Skeletal muscle cell (primary cell): ENCODE measurements at places on chromosomes 6 and 20.

DNA sequence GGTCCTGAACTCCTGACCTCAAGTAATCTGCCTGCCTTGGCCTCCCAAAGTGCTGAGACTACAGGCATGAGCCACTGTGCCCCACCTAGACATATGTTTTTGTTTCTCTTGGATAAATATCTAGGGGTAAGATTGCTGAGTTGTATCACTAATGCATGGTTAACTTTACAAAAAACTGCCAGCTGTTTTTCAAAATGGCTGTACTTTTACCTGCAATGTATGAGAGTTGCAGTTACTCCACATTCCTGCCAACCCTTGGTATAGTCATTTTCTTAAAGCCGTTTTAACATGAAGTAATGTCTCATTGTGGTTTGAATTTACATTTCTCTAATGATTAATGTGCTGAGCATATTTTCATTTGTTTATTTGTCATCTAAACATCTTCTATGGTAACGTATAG lies 289.7 kb downstream of the UTRN start:
- DNase-seq = no peak

DNA sequence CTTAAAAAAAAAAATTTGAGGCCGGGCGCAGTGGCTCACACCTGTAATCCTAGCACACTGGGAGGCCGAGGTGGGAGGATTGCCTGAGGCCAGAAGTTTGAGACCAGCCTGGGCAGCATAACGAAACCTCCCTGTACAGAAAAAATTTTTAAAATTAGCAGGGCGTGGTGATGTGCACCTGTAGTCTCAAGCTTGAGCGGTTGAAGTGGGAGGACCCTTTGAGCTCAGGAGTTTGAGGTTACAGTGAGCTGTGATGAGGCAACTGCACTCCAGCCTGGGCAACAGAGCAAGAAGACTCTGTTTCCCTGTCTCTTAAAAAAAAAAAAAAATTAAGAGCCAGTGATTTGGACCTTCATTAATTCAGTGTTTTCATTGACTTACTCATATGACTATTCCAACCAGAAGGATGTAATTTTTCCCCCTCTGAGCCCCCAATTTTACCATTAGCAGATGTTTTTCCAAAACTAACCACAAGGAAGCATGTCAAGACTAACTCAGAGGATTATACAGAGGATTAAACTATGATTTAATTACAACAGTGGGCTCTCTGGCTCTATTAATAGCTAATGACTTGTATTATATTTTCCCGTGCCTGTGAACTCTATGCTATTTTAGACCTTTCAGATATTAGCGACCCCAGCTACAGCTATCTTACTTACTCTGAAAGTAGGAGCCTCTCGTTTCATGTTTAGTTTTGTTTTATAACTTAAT lies 75.1 kb downstream of the ARID1B start:
- no peak for DNase-seq

DNA sequence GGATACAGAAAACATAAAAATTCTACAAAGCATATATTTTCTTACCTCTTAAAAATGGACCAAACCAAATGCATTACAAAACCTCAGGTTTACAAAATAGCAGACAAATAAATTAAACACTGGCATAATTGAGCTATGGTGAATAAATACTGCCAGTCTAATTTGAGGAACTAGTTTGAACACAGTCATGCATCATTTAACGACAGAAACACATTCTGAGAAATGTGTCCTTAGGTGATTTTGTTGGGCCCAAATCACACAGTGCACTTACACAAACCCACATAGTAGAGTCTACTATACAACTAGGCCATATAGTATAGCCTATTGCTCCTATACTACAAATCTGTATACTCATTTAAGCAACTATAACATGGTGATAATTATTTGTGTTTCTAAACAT lies 215.6 kb downstream of the FOXC1 start:
- DNase-seq = no peak

DNA sequence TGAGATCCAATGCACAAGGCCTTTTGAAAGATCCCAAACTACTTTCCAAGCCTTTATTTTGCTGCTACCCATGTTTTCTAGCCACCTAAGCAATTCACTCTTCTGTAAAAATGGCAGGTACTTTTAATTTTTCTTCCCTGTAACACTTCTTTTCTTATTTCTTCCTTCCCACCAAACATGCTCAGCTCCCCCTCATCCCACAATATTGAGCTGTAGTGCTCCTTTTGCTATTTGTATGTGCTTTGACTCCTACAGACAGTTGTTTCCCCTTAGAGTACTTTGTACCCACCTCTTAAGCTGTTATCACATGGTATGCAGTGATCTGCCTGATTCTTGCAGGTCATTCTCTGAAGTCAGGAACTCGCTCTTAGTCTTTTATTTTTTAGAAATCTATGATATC lies 49.3 kb downstream of the QKI start:
- DNase-seq = no peak

DNA sequence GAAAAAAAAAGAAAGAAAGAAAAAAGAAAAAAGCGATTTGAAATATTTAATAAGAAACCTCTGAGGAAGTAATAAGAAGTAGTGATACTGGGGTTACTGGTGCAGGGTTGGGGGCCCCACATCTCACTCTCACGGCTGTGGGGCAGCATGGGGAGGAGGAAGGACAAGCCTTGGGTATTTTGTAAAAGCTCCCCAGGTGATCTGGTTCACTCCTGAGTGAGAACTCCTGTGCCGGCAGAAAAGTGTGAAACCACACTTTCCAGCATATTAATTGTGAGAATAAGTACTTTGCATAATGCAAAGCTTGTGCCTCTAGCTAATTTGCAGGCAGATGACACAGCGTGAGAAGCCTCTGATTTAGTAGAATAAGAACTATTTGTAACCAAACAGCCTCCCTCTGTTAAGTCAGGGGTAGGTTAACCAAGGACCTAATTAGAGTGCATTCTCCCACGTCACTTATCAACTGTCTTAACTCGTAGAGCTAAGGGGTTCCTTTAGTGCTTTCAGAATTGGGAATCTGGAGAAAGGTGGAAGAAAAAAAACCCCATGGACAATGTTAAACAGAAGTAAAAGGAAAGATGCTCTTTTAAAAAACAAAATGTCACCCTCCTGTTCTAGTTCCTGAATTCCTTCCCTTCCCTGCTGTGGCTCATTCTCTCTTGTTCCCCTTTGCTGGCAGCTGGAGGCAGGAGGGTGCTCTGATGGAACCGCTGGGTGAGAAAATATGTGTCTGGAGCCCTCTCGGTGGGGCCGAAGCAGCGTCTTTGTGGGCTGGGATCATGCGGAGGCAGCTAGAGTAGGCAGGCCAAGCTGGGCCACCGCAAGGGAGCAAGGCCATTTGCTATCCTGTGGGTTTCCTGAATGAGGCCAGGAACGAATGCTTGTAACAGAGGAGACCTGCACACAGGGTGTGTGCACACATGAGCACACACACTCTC lies 108.7 kb downstream of the FYN start:
- no peak for DNase-seq

- no peak for DNase-seq
Measured at GRCh38 chr6:54491431-54491830, 183.2 kb downstream of the TINAG start.

- DNase-seq = no peak
Measured at GRCh38 chr6:99432877-99433276, 7.8 kb upstream of the PNISR start.

DNA sequence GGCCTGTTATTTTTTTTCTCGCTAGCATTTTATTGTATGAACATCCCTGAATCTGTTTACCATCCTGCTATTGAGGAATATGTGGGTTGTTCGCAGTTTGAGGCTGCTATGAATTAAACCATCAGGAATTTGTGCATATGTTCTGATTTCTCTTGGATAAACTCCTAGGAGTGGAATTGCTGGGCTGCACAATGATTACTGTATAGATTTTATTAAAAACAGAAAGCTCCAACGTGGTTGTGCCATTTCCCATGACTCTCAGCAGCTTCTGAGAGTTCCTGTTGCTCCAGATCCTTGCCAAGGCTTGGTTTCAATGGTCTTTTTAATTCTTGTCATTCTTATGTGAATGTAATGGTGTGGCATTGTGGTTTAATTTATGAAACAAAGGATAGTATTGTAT lies 75.1 kb downstream of the EDN3 start:
- DNase-seq = no peak

DNA sequence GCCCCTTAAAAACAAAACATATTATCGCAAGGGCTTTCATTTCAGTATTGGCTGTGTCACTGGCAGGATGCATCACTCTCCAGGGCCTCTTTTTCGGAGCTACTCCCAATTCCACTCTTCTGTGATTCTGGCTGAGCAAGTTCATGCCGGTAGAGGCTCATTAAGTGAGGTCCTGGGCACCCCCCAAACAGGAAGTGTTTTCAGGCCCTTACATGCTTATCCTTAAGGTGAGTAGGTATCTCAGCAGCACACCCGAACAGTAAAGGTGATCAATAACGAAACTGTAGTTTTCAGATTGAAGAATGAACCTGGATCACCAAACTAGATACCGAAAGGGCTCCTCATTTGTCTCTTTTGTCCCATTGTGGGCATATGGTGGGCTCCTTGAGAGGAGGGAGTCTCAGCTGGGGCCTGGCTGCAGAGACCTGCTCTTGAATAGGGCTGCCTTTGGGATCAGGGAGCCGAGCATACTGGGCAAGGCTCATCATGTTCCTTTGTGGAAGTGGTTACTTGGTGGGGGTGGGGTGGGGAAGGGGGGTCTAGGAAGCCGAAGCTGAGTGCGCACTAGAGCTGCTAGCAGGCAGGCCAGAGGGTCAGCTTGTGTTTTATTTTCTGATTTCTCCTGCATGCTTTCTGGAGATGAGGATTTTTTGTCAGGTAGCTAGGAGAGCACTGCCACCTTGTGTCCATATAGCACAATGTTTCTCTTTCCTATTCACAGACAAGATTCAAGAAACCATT lies 65.2 kb downstream of the CDS2 start:
- peak; percentile 39 for DNase-seq

- DNase-seq = no peak
Measured at GRCh38 chr20:59819496-59820203, 113.8 kb downstream of the SYCP2 start.

- DNase-seq = no peak
Measured at GRCh38 chr6:151119823-151120524, 119.8 kb upstream of the AKAP12 start.

GRCh38 chr6:18153311-18153703 lies 1.6 kb downstream of the TPMT start:
- no peak for DNase-seq

DNA sequence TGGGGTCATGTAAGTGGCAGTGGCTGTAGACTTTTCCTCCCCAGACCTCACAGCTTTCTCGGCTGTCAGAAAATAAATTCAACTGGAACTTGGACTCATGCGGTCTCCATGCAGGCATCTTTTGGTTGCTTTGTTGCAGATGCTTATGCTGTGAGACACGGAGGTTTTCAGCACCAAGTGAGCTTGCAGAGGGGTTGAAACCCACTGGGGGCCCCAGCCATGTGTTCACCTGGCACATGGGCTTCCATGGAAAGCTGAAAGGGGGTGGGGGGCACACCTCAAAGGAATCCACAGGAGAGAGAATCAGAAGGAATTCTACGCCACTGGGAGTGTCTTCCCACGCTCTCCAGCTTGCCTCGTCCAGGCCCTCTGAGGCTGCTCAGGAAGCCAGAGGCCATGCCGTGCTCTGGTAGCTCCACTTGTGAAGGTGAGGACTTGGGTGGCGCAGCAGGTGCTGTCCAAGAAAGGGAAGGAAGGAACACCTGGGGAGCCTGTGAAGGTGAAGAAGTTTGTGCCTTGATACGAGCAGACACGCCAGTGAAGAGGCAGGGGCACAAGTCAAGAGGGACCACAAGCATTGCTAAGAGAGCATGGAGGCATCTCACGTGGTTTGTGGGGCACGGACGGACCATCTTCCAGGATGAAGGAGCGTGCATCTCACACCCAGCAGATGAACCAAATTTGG lies 134.3 kb upstream of the PMEPA1 start:
- DNase-seq = no peak

DNA sequence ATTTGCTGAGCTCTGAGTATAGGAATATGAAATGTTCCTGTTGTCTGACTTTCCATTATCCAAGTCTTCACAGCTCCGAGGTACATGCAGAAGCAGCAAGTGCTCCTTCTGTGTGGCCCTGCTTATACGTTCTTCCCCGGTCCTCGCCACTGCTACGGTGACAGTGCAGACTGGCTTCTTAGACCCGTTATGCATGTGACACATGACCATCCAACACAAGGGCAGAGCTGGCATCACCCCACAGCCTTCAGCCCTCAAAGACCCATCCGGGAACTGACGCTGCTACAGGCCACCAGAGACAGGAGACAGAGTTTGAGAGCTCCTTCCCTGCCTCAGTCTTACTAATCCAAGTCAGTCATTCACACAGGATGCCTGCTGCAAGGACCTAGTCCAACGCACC lies 70.4 kb downstream of the TRAM2 start:
- no peak for DNase-seq

- DNase-seq = no peak
Measured at GRCh38 chr20:46347841-46348803, 39.8 kb upstream of the CDH22 start.

DNA sequence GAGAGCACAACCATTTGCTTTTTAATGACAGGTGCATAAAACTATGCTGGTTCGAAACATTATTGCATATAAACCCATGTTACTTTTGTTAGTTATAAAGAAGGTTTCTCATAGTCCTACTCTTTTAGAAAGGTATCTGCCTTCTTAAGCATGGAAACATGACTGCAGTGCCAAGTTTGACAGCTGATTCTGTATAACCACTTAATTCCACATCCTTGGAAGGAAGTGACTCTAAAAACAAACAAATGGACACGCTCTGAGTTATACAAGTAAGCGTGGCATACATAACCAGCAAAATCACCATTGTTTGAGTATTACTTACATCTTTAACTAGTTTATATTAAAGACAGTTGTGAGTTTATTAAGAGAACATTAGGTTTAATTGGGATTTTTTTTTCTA lies 125.0 kb upstream of the HDGFL1 start:
- no peak for DNase-seq

- DNase-seq = no peak
Measured at GRCh38 chr6:36110863-36111262, 19.4 kb upstream of the MAPK13 start.

DNA sequence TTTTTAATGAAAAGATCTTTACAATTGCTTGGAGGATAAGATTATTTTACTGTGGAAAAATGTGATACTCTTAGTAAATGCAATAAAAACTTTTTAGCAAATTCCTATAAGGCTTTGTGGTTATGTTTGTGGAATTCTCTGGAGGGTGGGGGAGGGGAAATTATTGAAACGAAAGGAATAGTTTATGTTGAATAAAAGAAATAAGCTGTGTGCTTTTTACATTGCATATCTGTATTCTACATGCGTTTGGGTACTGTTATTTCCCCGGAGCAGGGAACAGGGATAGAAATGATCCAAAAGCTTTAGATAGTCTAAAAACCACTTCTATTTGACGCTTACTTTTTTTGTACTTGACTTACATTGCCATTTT lies 143.8 kb downstream of the SLC16A10 start:
- no peak for DNase-seq
